ENCODE measurements at places on chromosomes 6 and 20.

- DNase-seq = no peak
Observed at GRCh38 chr20:32111753-32112152, 2.2 kb downstream of the TM9SF4 start.

DNA sequence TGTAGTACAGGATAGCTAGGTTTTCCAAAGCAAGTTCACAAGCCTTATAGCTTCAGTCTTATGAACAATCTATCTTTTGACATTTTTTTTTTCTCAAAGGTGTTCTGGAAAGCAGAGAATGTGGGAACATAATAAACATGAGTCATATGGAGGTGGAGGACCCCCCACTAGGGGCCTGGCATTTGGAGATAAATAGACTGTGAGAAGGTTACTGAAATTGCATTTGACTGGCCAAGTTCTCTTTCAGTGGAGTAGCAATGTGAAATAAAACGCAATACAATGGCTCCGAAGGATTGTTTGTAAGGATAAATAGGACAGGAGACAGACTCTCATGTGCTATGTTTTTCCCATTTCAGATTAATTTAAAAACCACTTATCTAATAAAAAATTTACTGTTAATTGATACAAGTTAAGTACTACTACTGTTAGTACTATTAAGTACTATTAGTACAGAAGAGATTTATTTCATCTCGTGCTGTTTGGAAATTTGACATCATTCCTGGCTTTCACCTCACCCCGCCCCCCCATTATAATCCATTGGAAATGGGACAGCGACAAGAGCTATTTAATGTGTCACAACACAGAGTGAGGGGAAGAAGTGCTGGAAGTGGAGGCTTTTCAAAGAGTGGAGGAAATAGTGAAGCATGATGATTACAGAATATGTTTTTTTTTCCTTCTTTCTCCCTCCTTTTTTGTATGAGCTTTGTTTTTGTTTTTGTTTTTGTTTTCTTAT is 122.6 kb upstream of the ID4 start:
- DNase-seq = no peak

GRCh38 chr20:35192118-35192872 is 20.4 kb downstream of the PROCR start:
- no peak for DNase-seq

- no peak for DNase-seq
Observed at GRCh38 chr6:37283268-37283667, 25.3 kb upstream of the TMEM217 start.

DNA sequence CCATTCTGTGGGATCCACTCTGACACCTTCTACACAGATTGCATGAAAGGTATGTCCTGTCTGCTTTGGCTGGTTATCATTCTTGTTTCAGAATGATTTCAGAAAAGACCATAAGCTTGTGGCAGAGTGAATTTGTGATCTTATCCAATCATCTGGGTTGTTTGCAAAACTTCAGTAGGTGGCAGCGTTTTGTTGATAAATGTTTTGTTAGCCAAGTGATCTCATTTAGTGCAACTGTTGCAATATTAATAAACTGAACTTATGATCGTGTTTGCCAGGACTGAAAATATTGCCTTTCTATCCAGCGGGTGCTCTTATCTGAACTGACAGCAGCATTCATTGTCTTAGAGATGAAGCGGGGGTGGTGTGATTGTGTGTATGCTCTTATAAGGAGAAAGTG is 613.2 kb upstream of the NOX3 start:
- DNase-seq = no peak

DNA sequence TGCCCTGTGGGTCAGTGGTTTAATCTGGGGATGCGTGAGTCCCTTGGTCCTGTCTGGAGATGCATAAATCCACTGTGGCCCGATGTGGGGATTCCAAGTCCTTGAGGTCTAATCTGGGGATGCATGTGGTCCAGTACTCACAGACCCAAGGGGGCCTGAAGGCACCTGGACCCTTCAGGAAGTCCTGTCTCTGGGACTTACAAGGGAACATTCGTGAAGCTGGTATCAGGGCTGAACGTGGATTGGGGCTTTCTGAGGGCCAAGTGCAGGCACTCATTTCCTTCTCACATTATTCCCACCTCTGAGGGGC is 25.2 kb upstream of the GTSF1L start:
- DNase-seq = no peak

- DNase-seq = no peak
Observed at GRCh38 chr6:149170564-149171452, 146.7 kb upstream of the TAB2 start.

DNA sequence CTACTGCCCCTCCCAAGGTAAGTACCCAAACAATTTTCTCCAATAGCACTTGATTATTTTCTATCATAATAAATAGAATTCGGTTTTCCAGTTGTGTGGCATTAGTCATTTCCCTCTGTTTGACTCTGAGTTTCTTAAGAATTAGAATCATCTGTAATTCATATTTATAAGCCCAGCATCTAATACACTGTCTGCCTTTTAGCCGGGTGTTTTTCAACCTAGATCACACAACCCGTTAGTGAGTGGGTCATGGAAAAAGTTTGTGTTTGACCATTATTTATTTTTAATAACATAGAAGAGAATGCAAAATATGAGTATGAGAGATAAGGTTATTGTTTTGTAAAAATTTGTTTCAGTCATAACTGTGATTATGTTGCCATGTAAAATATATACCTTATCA is 701.6 kb downstream of the RFPL4B start:
- no peak for DNase-seq

GRCh38 chr6:112117554-112117953 is 30.2 kb downstream of the FAM229B start:
- no peak for DNase-seq

DNA sequence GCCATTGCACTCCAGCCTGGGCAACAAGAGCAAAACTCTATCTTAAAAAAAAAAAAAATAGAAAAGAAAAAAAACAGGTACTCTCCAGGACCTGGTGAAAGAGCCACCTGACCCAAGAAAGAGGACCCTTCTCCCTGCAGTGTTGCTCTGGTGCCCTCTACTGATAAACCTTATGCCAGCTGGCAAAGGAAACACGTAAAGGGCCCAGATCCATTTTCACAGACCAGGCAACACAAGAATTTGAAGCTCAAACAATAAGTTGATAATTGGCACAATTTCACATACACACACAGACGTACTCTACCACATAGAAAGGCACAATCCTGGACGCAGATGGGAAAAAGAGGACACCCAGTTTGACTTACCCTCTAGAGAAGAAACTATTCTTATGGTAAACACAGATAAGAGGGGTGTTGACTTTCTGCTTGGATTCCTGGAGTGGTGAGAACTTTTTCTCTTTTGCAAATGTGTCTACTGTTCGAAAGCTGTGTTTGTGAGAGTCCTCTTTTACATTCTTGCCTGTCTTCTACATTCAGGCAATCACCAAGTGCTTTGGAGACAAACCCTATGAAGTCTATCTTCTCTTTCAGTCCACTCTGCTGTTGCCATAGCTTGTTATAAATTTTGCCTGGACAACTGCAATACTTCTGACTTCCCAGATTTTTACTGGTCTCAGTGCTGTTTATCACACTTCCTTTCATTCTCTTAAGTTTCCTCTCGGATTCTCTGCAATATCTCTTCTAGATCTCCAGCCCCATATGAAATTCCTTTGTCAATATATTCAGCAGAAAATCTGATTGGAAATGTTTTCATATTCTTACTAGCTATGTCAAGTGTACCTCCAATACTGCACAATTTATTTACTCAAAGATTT is 6.4 kb upstream of the SNRPB start:
- no peak for DNase-seq

- no peak for DNase-seq
Observed at GRCh38 chr6:106114492-106114891, 28.4 kb downstream of the PRDM1 start.

DNA sequence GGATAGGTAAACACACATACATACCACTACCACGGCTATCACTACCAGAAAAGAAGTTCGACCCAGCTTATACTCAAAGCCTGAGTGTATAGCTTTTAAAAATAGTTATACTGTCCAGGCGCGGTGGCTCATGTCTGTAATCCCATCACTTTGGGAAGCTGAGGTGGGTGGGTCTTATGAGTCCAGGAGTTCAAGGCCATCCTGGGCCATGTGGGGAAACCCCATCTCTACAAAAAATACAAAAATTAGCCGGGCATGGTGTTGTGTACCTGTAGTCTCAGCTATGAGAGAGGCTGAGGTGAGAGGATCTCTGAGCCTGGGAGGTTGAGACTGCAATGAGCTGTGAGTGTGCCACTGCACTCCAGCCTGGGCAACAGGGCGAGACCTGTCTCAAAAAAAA is 32.9 kb downstream of the NKX2-4 start:
- no peak for DNase-seq

- no peak for DNase-seq
Observed at GRCh38 chr6:150549674-150550101, 50.0 kb upstream of the PLEKHG1 start.

DNA sequence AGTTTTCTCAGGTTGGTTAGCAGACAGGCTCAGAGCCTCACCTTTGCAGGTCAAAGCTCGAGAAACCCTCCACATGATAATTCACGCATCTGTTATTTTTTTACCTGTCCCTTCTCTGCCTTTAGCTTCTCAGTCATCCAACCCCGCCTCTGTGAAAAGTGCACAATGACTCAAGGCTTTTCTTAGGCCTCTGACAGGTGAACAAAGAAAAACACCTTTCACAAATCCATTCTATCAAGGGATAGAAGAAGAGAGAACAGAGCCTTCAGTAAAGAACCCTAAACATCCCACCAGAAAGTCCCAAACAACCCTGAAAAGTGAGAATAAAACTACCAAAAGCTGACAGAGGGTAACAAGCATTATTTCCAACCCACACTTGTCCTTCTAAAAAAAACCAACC is 178.2 kb downstream of the GJA10 start:
- DNase-seq = no peak

DNA sequence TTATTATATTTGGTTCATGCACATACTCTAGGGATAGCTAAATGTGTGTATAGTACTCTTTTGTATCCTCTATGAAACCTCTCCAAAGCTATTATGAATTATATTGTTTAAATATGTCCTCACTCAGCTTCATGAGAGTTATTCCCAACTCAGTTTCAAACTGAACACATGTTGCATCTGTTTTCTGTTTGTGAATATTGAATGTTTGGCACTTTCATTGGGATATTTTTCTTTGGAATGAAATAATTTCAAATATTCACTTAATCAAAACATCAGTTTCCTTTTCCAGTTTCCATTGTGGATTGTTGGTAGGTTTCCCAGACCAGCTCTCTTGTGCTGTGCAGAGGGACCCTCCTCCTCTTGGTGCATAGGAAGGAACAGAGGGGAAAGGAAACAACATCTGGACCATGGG is 46.6 kb downstream of the HDAC2 start:
- DNase-seq = no peak

DNA sequence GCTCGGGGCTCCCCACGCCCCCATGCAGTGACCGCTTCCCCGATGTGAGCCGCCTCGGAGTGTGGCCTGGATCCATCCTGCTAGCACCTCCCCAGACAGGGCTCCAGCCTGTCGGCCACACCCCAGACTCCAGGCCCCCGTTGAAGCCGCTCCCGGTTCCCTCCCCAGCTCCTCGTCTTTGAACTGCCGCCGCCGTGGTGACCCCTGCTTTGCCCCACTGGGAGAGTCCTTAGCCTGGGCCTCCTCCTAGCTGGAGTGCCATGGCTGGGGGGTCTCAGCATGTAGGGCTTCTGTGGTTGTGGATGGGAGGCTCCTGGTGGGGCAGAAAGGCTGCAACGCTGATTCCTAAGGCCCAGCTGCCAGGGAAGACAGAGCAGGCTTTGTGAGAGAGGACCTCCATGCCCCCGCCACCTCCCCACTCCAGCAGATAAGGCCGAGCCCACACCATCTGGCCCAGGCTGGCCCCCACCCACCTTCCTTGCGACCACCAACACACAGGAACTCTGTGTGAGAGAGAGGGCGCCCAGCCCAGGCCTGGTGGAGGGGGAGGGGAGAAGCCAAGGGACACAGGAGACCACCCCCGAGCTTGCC is 11.4 kb downstream of the FOXS1 start:
- no peak for DNase-seq

DNA sequence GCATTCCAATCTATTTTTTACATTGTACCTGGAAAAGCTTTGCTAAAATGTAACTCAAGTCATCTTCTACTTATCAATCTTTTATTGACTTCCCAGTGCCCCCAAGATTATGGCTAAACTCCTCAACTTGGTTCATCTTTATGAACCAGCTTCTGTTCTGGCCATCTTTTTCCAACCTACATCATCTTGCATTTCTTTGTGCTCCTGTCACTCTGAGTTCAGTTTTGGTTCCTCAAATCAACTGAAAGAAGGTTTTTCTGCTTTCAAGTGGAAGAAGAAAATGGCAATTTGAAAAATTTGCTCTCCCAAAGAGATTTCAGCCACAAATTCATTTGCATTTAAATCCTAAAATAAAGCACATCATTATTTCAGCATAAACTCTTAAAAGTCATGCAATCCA is 41.8 kb downstream of the GPX5 start:
- DNase-seq = no peak

GRCh38 chr6:22448291-22448711 is 121.1 kb upstream of the HDGFL1 start:
- DNase-seq = no peak

- DNase-seq = no peak
Observed at GRCh38 chr6:53441035-53441493, 92.3 kb upstream of the ELOVL5 start.

DNA sequence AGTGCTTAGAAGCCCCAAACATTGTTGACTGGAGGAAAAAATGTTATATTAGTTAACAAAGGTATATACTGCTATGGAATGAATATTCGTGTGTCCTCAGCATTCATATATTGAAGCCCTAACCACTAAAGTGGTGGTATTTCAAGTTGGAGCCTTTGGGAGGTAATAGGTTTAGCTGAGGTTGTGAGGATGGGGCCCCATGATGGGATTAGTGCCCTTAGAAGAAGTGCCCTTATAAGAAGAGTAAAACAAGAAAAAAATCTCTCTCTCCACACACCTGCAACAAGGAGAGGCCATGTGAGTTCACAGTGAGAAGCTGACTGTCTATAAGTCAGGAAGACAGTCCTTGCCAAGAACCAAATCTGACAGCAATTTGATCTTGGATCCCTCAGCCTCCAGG is 761.7 kb upstream of the FLRT3 start:
- DNase-seq = no peak

GRCh38 chr6:47464052-47464451 is 13.5 kb upstream of the CD2AP start:
- no peak for DNase-seq

- DNase-seq = no peak
Observed at GRCh38 chr6:74057326-74057725, 361.3 kb downstream of the CD109 start.

- no peak for DNase-seq
Observed at GRCh38 chr6:113011801-113012200, 664.7 kb downstream of the RFPL4B start.

- no peak for DNase-seq
Observed at GRCh38 chr20:48606841-48607543, 220.8 kb downstream of the PREX1 start.

GRCh38 chr6:53591873-53592272 is 47.0 kb upstream of the GCLC start:
- DNase-seq = no peak
